Cortex of kidney (tissue), 1 donor: ENCODE measurements at places on chromosomes 16 and 17.

GRCh38 chr17:17917394-17917793 is 54.8 kb downstream of the TOM1L2 start:
- DNase-seq: no peak

DNA sequence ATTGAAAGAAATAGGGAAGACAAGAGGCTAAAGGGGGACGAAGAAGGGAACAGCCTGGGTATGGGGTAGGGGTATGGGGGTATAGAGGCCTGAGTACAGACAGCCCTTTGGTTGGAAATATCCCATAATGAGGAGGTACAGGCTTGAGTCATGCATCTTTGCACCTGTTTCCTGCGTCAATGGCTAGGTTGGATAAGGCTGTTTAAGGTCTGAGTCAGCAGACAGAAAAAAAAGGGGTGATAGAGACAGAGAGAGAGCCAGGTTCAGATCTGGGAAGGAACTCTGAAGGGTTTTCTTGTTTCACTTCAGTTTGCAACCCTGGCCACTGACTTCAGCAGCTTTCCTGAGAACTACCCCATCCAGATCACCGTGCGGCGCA is 8.5 kb downstream of the FNDC8 start:
- no peak for DNase-seq

DNA sequence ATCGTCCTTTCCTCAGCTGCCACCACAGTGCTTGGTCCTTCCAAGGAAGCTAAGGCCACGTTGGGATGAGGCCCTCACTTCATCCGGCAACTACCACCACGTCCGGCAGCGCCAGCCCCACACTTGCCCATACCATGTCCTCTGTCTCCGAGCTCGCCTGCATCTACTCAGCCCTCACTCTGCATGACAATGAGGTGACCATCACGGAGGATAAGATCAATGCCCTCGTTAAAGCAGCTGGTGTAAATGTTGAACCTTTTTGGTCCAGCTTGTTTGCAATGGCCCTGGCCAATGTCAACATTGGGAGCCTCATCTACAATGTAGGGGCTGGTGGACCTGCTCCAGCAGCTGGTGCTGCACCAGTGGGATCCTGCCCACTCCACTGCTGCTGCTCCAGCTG is 44.9 kb downstream of the TTC19 start:
- no peak for DNase-seq

GRCh38 chr17:74573169-74573568 is 5.9 kb upstream of the CD300H start:
- DNase-seq: no peak
